Stimulated activated CD8-positive, alpha-beta memory T cell treated with anti-CD3 and anti-CD28 coated beads, Interleukin-7, amount 100 ng/mL, for 1 hour (primary cell): ENCODE measurements at places on chromosomes 5 and 9.

GRCh38 chr9:135925496-135926133 is 18.3 kb upstream of the CAMSAP1 start:
- DNase-seq = no peak

GRCh38 chr9:4084435-4084818 is 215.4 kb downstream of the GLIS3 start:
- no peak for DNase-seq

DNA sequence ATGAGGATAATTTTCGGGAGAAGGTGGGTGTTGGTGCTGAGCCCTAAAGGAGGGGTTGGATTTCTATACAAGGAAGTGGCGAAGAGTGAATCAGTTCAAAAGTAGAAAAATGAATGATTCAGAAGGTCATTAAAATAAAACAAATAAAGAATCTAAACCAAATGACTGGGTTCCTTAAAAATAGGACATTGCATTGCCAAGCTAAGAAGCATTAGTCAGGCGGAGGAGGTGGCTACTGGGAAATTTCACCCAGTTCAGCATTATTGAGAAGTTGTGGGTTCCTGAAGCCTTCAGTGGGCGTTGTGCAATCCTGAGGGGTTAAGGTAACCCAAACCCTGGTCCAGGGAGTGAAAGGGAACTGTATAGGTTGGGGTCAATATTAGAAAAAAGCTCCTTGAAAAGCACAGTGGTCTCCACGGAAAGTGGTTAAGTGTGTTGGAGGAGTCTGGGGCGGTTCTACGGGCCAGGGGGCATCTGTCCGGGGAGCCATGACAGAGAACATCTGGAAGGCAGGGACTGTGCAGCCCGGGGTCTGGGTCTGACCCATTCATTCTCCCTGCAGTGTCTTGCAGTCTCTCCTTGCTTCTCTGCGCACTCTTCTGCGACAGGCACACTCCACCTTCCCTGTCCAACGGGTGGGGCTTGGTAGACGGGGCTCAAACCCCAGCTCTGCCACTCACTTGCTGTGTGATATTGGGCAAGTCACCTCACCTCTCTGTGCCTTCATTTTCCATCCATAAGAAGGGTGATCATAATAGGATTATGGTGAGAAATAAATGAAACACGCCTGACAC is 27.6 kb upstream of the DUSP1 start:
- no peak for DNase-seq

- DNase-seq = no peak
Measured at GRCh38 chr5:130545291-130545690, 619.8 kb downstream of the HINT1 start.

DNA sequence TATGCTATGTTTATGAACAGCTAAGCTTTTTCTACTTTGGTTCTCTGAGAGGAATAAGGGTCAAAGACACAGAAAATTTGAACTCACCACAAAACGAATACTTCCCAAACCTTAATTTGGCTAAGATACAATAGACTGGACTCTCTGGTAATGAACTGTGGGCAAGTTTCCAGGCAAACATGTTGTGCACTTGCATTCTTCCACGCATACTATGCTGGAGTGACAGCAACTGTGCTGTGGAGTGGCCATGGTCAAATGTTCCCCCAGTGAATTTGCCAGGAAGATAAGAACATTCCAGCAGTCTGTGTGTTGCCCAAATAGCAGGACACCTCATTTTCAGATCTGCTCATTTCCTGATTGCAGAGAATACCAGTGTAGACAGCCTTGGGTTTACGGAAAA is 275.3 kb upstream of the IL12B start:
- DNase-seq = no peak

DNA sequence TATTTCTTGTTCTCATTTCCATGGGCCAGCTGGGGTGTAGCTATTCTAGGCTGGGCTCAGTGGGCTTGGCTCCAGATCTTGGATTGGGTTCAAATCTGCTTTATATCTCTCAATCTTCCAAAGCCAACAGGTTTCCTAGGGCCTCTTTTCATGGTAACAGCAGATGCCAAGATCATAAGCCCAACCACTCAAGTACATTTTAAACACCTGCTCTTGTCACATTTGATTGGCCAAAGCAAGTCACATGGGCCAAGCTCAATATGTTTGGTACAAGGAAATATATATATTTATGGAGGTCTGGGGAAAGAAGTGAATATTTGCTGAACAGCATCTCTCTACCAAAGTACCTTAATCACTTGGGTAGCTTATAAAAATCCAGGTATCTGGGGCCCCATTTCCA is 49.5 kb downstream of the MRRF start:
- DNase-seq = no peak

DNA sequence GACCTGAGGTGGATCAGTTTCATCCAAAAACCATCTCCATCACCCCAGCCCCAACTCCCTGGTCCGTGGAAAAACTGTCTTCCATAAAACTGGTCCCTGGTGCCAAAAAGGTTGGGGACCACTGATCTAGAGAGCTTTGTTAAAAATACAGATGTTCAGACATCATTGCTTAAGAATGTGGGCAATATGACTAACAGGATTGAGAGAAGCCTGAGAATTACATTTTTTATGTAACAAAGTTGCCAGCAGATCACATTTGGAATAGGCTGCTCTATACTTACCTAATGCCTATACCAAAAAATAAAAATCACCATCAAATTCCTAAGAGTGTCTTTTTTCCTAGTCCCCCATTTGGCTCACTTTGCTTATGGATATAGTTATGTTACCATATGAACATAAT is 143.3 kb downstream of the RAPGEF6 start:
- DNase-seq = no peak
